NCI-H1105 treated with DMSO at 0.1 percent for 48 hours (cell line): ENCODE measurements at places on chromosomes 3 and 15.
A peak's percentile ranks its signal among the peaks of the same experiment; 100 is the strongest.

- DNase-seq = no peak
These were observed 62.8 kb upstream of the MEX3B start for GRCh38 chr15:82108489-82109078.

- DNase-seq = peak; percentile 72
These were observed 239.3 kb downstream of the CPNE4 start for GRCh38 chr3:131795390-131796090.

DNA sequence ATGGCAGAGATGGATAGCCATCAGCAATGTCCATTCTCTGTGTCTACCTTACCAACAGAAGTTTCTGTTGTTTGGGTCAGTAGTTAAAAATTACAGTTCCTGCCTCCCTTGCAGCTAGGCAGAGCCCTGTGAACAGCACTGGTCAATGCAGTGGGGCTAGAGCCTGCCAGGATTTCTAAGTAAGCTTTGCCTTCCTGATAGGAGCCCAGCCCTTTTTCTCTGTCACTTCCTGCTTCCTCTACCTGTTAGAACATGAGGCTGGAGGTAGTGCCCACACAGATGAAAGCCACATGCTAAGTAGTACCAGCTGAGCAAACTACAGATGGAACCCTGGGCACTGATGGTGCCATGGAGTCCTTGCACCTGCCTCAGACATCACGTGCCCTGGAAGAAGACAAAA, 45.0 kb downstream of the MGLL start:
- no peak for DNase-seq

- peak; percentile 3 for DNase-seq
These were observed 27.6 kb upstream of the ZFAND6 start for GRCh38 chr15:80031841-80032240.

DNA sequence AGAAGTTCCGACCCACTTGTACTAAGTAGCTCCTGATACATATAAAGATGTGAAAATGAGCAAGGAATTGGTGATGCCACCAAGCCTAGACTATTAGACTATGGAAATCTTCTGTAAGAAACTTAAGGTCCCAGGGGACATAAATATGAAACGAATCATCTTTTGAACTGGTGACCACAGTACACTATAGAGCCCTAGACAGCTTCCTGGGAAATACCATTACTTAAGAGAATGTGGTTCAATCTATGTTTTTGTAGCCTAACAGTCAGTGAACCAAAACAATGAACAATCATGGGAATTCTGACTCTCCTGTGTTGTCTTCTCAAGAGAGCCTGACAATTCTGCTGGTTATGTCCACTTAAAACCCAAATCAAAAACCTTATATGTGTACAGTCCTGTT, 191.6 kb downstream of the GREM1 start:
- no peak for DNase-seq

GRCh38 chr3:140242818-140243276, 307.9 kb downstream of the CLSTN2 start:
- DNase-seq = peak; percentile 97

- no peak for DNase-seq
These were observed 161.2 kb downstream of the FRMD5 start for GRCh38 chr15:44033894-44034293.

- DNase-seq = no peak
These were observed 83.5 kb downstream of the FMN1 start for GRCh38 chr15:33111041-33111451.

DNA sequence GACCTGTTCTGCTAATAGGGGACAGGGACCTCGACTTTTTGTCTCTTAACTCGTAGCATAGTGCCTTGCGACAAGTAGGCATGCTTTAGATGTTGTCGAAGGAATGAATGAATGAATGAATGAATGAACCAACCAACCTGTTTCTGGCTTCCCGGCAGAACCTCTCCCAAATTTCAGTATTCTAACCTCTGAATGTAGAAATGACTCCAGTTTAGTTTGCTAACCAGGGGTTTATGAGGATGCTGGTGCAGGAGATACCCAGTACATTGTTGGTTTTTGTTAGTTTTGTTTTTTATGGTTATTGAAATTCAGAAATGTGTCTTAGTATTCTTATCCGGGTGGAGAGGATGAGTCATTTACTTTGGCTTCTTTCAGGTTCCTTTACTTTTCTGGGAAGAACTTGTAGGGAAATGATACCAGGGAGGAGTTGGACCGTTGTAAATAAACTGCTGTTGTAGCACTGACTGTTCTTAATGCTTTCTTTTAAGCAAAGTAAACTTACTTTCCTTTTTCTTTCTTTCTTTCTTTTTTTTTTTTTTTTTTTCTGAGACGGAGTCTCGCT, 29.6 kb upstream of the EHHADH start:
- no peak for DNase-seq

DNA sequence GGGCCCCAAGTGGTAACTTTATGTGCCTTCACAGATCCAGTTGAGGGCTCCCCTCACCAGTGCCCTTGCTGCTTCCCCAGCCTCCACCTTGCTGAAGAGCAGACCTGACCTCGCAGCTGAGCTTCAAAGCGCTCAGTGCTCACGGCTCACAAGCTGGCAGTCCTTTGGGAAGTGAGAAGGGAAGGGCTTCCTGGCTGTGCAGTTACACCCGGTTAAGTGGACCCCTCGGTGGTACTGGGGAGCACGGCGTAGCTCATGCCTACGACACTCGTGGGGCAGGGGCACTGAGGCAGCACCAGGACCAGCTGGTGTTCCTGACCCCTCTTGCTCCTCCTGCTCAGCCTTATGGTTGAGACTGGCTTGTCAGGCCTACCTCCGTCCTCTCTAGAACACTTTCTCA, 629.0 kb upstream of the TBL1XR1 start:
- DNase-seq = no peak

- no peak for DNase-seq
These were observed 7.2 kb downstream of the SUSD5 start for GRCh38 chr3:33211444-33211843.

DNA sequence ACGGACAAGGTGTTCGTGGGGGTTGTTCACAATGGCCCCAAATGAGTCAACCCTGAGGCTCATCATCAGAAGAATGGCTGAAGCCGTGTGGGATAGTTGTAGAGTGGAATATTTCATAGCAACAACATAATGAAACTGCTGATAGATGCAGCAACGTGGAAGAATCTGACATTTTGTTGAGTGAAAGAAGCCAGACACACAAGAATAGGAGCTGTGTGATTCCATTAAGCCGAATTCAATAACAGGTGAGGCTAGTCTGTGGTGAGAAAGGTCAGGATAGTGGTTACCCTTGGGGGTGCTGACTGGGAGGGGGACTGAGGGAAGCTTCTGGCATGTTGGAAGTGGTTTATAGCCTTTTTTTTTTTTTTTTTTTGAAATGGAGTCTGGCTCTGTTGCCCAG, 144.0 kb downstream of the SMAD6 start:
- DNase-seq = no peak

DNA sequence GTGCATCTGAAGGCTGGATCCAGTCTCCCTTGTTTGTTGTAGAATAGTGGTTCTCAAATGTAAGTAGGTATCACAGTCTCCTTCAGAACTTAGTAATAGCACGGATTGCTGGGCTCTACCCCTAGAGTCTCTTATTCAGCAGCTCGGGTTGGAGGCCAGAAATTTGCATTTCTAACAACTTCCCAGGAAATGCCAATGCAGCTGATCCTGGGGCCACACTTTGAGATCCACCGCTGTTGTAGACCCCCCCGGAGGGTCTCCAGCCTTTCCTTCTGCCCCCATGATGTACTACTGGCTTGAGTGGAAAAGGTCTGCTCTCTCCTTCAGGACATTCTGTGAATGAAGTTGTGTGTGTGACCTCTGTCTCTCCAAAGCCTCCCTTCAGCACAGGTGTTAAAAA, 153.8 kb upstream of the CTNNB1 start:
- DNase-seq = no peak

DNA sequence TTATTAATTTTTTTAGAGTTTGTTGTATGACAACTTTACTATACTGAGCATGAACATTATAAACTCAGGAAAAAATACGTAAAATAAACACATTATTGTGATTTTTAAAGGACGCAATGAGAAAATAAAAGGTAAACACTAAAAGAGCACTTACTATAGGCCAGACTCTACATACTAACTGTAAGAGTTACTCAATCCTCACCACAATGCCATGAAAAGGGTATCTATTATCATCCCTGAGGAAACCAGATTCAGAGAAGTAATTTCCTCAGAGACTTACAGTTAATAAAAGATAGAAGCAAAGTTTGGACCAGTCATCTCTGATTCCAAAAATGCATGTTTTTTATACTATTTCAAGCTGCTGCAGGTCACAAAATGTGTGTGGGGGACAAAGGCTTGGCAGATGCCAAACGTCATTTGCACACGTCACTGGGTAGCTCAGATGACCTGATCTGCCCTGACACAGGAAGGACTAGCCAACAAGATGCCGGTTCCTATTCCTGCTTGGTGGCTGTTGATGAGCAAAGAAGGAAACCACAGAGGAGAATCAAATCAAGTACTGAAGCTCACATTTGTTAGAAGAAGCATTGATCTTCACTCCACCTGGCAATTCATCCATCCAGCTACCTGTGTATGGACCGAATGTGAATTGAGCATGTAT, 42.3 kb downstream of the KLHL6 start:
- no peak for DNase-seq

DNA sequence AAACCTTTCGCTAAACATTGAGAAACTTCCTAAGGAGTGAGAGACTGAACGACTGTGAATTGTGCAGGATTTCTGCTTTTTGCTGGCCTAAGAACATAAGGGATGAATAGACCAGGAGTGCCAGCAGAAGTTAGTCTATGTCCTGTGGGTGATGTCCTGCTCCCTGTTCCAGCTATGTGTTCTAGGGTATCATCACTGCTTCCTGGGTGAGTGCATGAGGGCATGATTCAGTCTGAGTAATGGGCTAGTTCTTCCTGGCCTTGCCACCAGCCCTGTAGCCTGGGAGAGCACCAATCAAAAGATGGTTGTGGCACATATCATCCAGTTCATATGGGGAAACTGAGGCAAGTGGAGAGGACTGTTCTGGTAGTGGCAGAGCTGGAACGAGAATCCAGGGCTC, 153.9 kb upstream of the TPM1 start:
- no peak for DNase-seq

GRCh38 chr3:191148131-191148530, 50.9 kb upstream of the OSTN start:
- no peak for DNase-seq

DNA sequence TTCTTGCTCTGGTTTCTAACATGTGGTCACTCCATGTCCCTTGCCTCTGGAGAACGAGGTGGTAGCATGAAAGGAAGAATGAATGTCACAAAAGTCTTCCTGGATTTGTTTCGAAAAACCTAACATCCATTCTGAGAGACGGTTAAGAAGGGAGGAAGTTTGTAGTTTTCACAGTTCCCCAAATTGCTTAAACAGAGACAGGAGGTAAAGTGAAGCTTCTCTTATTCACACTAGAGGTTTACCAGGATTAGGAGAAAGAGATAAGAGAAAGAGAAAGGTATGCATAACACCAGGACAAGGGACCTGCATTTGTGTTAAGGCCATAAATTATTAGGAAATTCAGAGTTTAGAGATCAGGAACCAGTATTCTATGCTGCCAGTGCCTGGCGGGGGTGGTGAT, 228.1 kb downstream of the CPNE4 start:
- DNase-seq = no peak

DNA sequence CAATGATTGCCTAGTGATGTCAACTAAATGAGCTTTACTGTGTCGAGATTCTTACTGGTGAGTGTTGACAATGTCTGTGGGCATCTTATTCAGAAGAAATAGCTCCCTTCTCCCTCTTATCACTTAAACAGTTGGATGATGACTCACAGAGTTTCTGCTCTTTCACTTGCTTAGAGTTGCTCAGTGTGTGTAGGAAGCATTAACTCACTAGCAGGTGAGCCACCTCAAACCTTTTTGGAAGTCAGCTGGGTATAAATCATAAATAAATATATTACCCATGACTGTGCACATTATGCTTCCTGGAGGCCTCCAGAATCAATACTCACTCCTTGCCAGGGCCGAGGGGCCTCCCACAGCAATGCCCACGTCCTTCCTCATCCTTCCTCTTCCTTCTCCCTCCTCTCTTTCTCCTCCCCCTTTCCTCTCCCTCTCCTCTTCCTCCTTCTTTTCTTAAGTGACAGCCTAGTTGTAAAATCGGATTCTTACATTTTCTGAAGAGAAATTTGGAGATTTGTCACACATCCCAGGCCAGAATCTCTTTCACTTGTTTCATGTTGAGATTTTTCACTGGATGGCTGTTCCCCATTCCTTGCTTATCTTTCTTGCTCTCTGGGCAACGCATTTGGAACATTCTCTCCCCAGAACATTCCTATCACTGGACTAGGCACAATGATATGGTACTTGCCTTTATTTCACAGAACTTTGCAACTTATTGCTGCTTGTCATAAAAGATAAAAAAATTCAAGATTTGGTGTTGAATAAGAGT, 17.5 kb downstream of the SHC4 start:
- DNase-seq = no peak

DNA sequence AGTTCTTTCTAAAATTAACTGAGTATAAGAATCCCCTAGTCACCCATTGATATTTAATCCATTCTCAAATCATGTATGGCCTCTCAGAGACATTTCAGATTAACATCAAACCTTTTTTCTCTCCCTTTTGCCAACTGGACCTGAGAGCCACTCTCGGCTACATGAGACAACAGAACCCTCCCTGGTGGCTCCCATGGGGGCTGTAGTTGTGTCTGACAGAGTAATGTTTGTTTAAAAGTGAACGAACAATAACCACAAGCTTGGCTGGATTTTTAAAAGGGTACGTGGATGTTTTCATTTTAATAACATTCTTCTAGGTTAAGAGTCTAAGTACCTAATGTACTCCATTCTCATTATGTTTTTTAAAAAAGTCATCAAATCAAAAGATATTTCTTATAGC, 37.1 kb downstream of the P3H2 start:
- no peak for DNase-seq

GRCh38 chr3:46423588-46423987, 16.5 kb downstream of the CCRL2 start:
- no peak for DNase-seq

DNA sequence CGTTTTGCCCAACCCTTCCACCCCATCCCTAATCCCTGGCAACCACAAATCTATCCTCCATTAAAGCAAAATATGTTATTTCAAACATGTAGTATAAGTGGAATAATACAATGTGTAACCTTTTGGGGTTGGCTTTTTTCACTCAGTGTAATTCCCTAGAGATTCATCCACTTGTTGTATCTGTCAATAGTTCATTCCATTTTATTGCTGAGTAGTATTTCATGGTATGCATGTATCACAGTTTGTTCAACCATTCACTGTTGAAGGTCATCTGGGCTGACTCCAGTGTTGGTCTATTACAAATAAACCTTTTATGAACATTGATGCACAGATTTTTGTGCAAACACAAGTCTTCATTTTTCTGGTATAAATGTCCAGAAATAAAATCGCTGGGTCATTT, 38.8 kb downstream of the BSN start:
- DNase-seq = no peak

- DNase-seq = no peak
These were observed 13.6 kb upstream of the DENND6A start for GRCh38 chr3:57706462-57706861.

DNA sequence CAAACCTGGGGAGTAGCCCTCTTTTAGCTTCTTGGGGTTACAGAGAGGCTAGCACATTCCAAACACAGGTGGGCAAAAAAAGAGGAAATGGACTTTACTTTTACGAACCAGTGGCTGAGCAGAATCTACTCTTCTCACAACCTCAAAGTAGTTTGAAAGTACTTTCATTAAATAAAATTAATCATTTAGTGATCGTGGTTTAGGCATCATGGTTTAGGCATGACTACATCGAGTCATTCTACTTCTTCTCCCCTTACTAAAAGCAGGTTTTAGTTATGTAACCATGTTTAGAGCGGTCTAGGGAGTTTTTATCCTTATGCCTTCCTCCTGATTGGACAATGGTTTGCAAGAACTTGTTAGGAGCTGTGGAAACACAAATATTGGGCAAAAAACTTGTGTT, 2.5 kb upstream of the GREM1 start:
- DNase-seq = no peak

GRCh38 chr3:192864941-192865340, 52.7 kb downstream of the MB21D2 start:
- DNase-seq = no peak
